Heart right ventricle (tissue), 16 donors: ENCODE measurements at places on chromosomes 3 and 15. TPM values are rescaled to one million over a fixed set of nuclear protein-coding genes. Genes with fewer than 3 reads are reported as not detected.

DNA sequence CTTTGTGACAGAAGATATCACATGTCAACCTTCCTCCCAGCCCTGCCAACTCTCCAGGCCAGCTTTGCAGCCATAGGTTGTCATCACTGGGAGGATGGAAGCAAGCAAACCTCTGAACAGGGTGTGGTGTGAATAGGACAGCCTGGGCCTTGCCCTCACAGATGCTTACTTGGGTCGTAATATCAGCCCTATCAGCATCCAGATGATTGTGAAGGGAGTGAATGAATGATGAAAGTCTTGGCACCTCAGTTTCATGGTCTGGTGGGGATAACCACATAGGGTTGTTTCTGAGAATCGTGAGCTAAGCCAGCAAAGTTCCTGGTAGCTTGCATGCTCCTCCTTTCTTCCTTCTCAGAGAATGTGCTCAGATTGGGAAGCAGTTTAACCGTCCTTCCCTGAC is 55.1 kb upstream of the POLR2M start:
- no peak for DNase-seq

- no peak for DNase-seq
Observed at GRCh38 chr3:173214576-173214975, 73.5 kb upstream of the SPATA16 start.

DNA sequence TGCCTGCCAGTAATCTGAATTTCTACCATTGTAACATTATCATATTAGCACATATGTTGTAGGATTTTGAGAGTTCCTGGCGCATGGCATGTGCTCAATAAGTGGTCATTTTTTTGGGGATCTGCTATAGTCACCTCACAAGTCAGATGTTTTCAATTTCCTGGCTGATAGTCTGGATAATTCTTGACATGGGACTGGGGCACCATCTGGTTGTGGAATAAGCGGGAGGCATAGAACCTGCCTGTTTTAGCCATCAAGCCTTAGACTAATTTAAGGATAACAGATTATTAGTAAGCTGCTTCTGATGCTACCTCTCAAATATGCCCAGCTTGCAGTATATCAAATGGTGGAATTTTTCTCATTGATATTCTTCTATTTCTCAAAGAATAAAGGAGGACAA is 39.1 kb downstream of the GASK1A start:
- no peak for DNase-seq

DNA sequence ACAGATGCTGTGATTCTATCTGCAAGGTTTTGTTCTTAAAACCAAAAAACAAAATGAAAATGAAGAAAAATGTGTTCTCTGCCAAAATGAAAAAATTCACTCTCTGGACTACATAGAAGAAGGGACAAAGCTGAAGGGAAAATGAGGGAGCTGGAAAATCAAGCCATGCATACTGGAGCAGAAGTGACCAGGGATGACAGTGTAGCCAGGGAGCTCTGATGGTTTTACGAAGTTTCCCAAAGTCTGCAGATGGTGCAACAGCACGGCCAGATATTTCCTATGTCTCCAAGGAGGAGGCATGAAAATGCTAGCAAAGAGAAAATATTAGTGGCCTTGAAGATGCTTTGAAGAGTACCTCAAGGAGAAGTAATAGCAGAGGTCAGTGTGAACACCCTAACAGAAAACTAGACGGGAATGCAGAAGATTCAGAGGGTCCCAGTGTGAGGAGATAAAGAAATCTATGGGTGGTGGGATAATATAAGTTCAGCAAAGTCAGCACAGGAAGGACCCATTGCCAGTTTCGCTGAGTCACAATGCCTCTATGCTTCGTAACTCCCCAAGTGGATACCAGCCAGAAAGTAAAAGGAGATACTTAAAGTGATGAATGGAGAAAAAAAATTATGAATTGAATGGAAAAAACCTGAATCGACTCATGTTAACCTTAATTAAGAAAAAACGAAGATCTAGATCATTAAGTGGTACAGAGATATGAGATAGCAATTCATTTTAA is 39.0 kb upstream of the POMGNT2 start:
- no peak for DNase-seq

- DNase-seq: no peak
Observed at GRCh38 chr15:57527382-57528091, 64.2 kb upstream of the MYZAP start.

GRCh38 chr3:192795021-192795420 is 67.7 kb upstream of the FGF12 start:
- no peak for DNase-seq

GRCh38 chr3:122964811-122965210 is 62.8 kb downstream of the SEMA5B start:
- DNase-seq: no peak

DNA sequence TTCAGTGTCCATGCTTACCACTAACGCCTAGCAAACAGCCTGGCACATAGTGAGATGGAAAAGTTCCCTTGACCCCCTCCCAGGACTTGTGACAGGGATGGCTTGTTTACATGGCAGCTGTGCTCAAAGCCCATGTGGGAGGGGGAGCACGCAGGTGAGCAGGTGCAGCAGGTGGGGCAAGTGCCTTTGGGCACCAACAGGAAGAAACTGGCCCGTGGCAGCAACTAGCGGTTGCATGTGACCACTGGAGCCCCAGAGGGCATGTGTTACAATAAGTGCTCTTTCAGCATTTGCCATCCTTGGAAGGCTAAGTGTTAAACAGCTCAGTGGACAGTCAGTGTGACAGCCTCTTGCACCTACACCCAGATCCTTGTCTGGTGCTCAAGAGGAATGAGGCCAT is 734.6 kb downstream of the TUSC7 start:
- no peak for DNase-seq

The TRAT1 gene
- 0.79 TPM for total RNA-seq

The ZKSCAN7 gene
- total RNA-seq: 2.1 TPM
